ENCODE measurements at places on chromosomes 6 and 20.
A peak's percentile ranks its signal among the peaks of the same experiment; 100 is the strongest.

DNA sequence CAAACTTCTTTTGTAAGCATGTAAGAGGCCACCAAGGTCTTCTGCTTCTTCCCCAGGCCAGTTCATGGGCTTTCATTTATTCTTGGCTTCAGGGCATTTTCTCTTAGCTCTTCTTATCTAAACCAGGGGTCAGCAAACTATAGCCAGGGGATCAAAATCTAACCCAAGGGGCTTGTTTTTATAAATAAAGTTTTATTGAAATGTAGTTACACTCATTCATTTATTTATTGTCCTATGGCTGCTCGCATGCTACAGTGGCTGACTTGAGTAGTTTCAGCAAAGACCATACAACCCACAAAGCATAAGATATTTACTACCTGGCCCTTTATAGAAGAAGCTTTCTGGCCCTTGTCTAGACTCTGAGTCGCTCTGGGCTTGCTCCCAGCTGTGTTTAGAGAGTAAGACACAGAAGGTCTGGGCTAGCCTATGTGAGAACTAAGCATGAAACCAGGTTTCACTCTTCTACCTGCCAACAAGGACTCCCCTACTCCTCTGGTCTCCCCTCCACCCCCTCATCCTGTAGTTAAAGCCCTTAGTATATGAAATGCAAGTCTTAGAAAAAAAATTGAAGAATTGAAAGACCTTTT, 43.2 kb downstream of the KHDC1L start:
- no peak for DNase-seq

DNA sequence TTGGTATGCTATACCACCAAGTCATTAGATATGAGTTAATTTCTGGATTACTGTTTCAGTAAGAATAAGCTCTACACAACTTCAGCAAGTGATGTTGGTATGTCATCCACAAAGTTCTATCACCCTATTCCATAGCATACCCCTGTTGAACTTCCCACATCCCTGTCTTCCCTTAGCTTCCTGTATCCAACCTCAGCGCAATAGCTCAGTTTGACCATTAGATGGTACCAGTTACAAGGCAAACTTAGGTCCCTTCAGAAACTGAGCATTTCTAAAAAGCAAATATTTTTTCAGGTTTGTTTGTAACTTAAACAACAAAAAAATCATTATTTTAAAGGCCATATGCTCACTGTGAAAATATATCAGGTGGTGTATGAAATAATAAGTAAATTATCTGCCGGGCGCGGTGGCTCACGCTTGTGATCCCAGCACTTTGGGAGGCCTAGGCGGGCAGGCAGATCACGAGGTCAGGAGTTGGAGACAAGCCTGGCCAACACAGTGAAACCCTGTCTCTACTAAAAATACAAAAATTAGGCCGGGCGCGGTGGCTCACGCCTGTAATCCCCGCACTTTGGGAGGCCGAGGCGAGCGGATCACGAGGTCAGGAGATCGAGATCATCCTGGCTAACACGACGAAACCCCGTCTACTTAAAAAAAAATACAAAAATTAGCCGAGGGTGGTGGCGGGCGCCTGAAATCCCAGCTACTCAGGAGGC, 8.8 kb upstream of the MOG start:
- DNase-seq, result no peak

DNA sequence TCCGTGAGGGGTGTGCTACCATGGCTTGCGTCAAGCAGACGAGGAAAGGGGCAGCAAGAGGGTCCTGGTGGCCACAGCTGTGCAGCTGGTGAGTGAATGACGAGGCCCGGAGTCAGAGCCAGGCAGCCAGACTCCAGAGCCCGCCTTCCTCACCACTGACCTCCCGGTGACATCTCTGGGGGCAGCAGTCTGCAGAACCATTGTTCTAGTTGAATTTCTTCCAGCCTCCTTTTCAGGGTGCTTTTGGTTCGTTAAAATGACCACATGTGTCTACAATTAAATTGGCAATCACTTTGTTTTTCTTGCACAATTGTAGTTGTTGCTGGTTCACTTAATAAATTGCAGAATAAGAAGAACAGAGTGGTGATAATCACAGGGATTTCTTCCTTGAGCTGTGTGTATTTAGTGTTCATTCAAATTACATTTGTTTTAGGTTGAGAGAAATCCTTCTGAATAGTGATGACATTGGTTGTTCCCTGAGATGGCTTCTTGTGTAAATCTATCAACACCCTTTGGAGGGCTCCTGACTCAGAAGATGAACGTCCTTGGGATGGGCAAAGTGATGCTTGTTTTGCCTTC, 96.4 kb downstream of the TULP4 start:
- peak; percentile 70 for DNase-seq

DNA sequence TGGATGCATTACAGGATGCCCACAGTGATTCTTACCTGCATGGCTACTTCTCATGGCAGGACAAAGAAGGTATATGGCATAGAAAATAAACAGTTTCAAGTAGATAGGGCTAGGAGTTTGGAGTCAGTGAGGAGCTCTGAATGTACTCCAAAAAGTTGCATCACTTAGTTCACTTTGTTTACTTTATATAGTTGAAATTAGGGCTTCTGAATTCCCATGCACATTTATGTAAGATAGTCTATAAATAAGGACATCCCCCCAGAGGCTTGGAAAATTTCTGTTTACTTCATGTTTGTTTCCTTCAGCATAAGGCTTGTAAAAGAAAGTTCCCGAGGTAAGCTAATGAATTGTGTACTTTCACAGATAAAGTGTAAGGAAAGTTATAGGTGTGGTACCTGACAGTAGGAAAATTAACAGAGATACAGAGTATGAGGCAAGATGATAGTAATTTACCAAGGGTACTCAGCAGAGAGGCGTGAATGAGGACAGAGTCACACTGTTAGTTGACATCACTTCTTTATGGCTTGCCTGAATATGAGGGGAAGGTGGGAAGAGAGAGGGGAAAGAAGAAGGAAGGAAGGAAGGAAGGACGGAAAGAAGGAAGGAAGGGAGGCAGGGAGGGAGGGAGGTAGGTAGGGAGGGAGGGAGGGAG, 51.1 kb downstream of the ADTRP start:
- no peak for DNase-seq

DNA sequence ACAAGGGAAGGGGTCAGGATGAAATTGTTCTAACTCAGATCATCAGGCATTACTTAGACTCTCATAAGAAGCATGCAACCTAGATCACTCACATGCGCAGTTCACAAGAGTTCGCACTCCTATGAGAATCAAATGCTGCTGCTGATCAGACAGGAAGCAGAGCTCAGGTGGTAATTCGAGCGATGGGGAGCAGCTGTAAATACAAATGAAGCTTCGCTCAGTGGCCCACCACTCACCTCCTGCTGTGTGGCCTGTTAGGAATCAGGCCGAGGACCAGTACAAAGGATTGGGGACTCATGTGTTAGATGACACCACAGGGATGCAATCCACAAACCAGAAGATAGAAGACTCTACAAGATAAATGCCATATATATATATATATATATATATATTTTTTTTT, 31.5 kb upstream of the TOP1 start:
- DNase-seq, result no peak

- no peak for DNase-seq
Measured at GRCh38 chr6:13579911-13580310, 5.5 kb downstream of the SIRT5 start.

GRCh38 chr6:46626228-46626909, 26.2 kb downstream of the CYP39A1 start:
- no peak for DNase-seq

DNA sequence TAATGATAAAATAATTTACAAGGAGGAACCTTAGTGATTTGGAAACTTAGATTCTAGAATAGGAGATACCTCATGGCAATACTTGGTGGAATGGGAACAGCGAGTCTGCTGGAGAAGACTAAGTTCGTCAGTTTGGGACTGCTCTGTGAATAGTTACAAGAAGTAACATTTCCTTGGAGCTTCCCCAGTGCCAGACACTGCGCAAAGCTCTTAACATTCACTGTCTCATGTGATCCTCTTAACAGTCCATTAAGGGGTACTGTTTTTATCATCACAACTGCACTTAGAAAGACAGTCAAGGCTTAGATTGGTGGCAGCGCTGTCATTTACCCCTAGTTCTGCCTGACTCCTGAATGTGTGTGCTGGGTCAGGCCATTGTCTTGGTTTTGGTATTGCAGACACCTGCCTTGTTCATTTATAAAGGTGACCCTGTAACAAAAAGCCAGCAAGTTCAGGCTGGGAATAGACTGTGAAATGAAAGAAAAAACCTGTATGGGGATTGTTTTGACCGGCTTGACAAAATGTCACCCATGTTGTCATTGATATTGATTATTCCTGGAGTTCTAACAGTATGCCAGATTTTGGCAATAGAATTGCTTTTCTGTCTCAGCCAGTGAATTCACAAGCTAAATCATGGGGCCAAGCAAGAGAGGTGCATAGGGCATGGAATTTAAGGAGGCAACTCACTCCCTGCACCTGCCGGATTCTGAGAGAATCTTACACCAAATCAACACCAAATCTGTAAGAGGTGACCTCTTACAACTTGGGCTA, 118.4 kb downstream of the SASH1 start:
- no peak for DNase-seq

DNA sequence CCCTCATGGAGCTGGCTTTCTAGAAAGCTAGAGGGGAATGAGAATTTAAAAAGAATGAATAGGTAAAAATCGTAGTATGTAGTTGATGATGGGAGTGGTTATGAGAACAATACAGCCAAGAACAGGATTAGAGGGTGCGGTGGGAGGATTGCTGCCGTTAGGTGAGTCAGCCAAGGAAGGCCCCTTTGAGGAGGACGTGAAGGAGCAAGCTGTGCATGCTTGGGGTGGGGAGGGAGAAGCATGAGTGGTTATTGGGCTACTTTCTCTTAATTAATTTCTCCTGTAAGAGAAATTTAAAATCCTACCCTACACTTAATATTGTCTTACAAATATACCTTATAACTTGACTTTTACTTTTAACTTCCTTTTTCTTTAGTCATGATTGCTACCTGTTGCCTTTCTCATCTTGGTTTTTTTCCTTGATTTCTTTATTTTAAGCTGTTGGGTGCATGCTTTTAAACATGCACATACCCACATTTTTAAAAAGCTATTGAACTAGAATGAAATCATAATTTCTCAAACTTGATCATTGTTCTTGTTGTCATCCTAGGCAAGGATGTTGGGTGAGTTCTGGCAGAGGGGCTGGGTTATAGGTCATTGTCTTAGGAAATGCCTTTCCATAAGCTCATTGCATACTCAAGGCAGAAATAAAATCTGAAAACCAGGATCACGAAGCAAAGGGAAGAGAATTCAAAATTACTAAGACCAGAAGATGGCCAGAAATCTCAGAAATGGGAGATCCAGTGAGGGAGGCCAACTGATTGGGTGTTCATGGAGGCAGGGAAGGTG, 114.5 kb downstream of the TCP11 start:
- no peak for DNase-seq

GRCh38 chr6:84667252-84668213, 96.9 kb downstream of the TBX18 start:
- no peak for DNase-seq

DNA sequence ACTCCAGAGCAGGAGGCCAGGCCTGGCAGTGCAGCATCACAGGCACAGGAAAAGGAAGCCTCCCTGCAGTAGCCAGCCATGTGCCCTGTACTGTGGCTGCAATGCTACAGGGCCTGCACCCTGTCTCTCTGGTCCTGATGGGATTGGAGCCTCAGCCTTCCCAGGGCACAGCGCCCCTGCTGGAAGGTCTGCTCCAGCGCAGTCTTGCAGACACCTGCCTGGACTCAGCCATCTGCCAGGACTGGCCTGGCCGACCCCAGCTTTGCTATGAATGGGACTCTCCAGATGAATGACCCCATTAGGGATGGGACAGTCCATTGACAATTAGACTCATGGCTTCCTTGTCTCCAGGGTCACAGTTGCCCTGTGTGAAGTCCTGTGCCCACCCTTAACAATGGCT, 251.6 kb downstream of the ERMARD start:
- no peak for DNase-seq

DNA sequence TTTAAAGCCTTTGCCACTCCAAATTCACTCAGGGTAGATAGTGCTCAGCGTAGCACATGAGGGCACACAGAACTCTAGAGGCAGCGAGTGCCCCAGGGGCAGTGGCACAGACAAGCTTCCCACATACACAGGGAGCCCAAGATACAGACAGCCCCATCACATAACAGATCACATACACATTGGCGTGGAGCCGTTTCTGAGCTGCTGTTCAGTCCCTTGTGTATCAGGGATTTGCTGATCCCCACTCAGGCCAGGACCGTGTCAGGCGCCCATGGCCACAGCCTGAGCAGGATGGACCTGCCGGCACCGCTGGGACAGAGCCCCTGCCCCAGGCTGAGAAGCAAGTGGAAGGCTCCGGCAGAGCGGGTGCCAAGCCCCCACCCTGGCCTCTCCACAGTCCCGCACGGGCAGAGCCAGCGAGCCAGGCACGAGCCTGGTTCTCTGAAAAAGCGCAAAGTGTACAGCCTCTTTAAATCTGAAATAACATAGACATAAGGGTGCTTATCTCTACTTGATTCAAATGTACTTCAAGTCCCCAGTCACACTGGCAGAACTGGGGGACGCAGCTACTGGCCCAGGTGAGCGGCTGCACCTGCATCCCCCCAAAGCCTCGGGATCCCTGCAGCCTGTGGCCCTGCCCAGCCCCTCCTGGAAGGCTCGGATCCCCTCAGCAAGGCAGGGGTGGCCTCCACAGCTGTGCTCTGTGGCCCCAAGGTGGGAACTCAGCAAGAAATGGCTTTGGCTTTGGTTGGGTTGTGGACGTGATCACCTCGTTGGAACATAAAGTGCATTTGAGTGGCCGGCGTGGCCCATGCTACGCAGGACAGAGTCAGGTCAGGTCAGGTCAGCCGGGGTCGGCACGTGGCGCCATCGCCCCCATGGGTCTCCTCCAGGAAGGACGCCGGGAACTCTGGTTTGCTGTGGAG, 231.3 kb downstream of the ERMARD start:
- DNase-seq, result no peak

DNA sequence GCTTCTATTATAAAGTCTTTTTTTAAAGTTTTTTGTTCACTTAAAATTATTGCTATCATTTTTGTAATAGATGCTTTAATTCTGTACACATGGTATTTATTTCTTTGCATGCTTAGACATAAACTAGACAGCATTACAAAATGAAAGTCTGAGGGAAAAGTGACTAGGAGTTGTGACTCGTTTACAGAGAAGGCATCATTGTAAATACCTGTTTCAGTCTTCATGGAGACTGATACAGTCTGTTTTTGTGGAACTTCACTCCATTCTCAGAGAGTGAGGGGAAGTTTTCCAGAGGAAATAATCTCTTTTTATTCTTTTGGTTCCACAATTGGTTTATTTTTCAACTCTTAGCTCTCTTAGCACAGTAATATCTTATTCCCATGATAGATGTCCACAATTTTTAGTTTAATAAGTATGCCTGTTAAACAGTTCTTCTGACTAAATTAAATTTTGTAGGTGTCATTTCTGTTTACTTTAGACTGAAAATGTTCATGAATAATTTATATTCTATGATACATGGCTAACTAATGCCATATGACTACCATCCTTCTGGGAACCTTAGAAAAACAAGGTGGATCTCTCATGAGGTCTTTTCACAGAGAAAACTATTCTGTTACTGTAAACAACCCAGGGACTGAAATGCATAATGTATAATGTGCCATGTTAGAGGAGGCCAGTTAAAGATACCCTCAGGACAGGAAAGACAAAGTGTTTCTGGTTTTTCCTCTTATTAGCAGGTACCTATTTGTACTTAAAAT, 69.2 kb downstream of the MYO6 start:
- DNase-seq, result no peak

GRCh38 chr6:157659536-157660271, 163.3 kb upstream of the SNX9 start:
- no peak for DNase-seq

GRCh38 chr20:32607727-32608663, 22.9 kb upstream of the NOL4L start:
- DNase-seq, result no peak
